ENCODE measurements at places on chromosomes 11 and 22. TPM values are rescaled to one million over a fixed set of nuclear protein-coding genes. Genes with fewer than 3 reads are reported as not detected.

GRCh38 chr11:34775417-34775888, 140.7 kb downstream of the APIP start:
- H3K36me3 ChIP-seq, result no peaks in the 10 kb centered on the region
- DNase-seq, result no peak
- peaks cover 23% of the 10 kb centered on the region for H3K27me3 ChIP-seq
- no peak overlapping the region for H3K4me3 ChIP-seq
- H3K4me1 ChIP-seq, result no peaks in the 10 kb centered on the region

DNA sequence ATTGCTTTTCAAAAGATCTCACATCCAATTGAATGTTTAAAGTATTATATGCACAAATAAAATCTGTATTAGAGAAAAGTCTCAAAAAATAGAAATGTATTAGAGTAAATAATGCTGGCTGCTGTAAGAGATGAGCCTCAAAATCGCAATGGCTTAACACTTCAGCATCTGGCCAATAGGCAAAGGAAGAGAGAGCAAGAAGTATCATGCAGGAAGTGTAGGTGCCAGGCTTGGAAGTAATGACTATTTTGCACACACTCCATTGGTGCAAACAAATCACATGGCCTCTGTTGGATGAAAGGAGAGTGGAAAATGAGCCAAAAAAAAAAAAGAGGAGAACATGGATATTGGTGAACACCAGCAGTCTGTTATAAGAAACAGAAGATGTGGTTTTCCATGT, 193.0 kb upstream of the E2F8 start:
- no peak overlapping the region for H3K27ac ChIP-seq
- no peak for DNase-seq
- H3K27me3 ChIP-seq, result peaks cover 21% of the 10 kb centered on the region
- H3K4me3 ChIP-seq, result no peak overlapping the region
- H3K4me1 ChIP-seq, result no peaks in the 10 kb centered on the region
- no peaks in the 10 kb centered on the region for H3K36me3 ChIP-seq

- DNase-seq, result no peak
- no peaks in the 10 kb centered on the region for H3K27me3 ChIP-seq
- H3K4me3 ChIP-seq, result no peak overlapping the region
- no peak overlapping the region for H3K27ac ChIP-seq
Observed at GRCh38 chr11:128021349-128022006, 565.9 kb downstream of the ETS1 start.

- H3K27me3 ChIP-seq, result no peaks in the 10 kb centered on the region
- H3K27ac ChIP-seq, result no peak overlapping the region
- no peak for DNase-seq
Observed at GRCh38 chr11:40491341-40491740, 968.1 kb downstream of the LRRC4C start.

NXPE2 gene
- not detected for total RNA-seq

- H3K36me3 ChIP-seq, result no peaks in the 10 kb centered on the region
- no peaks in the 10 kb centered on the region for H3K4me1 ChIP-seq
- no peak overlapping the region for H3K27ac ChIP-seq
- DNase-seq, result no peak
Observed at GRCh38 chr11:87437133-87437843, 399.6 kb downstream of the TMEM135 start.

- no peaks in the 10 kb centered on the region for H3K4me1 ChIP-seq
- peak; percentile 68 for DNase-seq
- H3K4me3 ChIP-seq, result no peak overlapping the region
- H3K27ac ChIP-seq, result no peak overlapping the region
- no peaks in the 10 kb centered on the region for H3K36me3 ChIP-seq
Observed at GRCh38 chr11:8092587-8093424, 11.8 kb downstream of the TUB start.

PNPLA5 gene
- not detected for total RNA-seq

GRCh38 chr11:21350613-21351012, 681.2 kb downstream of the NELL1 start:
- H3K4me3 ChIP-seq, result no peak overlapping the region
- H3K4me1 ChIP-seq, result no peaks in the 10 kb centered on the region
- no peak overlapping the region for H3K27ac ChIP-seq
- H3K27me3 ChIP-seq, result no peaks in the 10 kb centered on the region
- no peaks in the 10 kb centered on the region for H3K36me3 ChIP-seq

All from activated CD8-positive, alpha-beta T cell treated with anti-CD3 and anti-CD28 coated beads for 36 hours (primary cell).